Right ventricle myocardium inferior (tissue), 1 donor: ENCODE measurements at places on chromosomes 2 and 18. TPM values are rescaled to one million over a fixed set of nuclear protein-coding genes. Genes with fewer than 3 reads are reported as not detected.

DNA sequence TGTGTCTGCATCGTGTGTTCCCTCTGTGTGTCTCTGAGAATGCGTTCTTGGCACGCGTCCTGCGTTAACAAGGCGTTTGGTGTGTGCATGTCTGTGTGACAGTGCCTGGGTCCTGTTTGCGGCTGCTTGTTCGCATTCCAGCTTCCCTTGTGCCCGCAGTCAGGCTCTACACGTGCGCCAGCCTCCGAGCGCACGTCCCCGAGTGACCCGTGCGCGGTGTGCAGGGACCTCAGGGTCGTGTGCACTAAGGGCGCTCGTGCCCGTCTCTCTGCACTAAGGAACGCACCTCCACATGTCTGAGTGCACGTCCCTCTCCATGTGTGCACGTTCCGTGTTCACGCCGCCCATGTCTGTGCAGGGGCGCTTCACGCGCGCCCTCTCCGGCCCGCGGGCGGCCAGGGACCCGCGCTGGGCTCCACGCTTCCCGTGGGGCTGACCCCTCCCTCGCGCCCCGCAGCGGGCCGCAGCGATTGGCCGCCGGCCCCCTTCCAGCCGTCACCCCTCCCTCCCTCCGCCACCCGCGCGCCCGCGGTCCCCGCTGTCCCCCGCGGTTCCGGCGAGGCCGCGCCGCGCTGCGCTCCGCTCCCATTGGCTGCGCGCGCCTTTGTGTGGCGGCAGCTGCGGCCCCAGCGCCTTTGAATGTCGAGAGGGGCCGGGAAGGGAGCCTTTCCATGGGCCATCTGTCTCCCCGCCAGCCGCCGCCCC, 229.4 kb downstream of the HAUS1 start:
- no peak for DNase-seq

Gene YES1
- 23.5 TPM for total RNA-seq

DNA sequence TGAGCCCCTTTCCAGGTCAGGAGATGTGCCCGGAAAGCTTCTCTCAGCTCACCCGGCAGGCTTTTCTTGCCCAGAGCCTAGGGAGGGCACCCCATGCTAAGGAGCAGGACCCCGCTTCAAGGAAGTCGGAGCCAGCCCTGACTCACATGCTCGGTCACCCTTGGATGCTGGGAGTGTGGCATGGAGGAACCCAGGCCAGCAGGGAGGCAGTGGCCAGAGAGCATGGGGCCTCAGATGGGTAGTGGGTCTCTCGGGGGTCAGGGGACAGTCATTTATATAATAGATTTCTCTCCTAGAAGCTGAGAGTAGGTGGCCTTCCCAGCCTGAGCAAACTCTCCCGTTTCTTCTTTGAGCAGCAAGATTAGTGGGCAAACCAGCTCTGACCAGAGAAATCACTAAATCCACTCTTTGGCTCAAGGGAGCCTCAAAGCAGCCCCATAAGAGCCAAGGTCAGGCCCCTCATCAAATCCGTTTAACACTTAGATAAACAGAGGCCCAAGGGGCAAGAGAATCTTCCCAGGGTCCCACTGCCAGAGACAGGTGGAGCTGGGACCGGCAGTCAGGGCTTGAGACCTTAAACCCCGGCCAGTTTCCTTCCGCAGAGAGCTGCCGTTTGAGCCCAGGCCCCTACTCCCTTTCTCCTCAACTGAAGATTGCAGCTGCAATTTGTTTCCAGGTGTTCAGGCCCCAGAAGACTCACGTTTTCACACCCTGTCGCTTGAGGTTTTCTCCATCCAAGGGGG, 113.1 kb downstream of the CYP26B1 start:
- no peak for DNase-seq

Gene MAP3K19
- total RNA-seq, result not detected

Gene ZNF396
- total RNA-seq, result 0.70 TPM

DNA sequence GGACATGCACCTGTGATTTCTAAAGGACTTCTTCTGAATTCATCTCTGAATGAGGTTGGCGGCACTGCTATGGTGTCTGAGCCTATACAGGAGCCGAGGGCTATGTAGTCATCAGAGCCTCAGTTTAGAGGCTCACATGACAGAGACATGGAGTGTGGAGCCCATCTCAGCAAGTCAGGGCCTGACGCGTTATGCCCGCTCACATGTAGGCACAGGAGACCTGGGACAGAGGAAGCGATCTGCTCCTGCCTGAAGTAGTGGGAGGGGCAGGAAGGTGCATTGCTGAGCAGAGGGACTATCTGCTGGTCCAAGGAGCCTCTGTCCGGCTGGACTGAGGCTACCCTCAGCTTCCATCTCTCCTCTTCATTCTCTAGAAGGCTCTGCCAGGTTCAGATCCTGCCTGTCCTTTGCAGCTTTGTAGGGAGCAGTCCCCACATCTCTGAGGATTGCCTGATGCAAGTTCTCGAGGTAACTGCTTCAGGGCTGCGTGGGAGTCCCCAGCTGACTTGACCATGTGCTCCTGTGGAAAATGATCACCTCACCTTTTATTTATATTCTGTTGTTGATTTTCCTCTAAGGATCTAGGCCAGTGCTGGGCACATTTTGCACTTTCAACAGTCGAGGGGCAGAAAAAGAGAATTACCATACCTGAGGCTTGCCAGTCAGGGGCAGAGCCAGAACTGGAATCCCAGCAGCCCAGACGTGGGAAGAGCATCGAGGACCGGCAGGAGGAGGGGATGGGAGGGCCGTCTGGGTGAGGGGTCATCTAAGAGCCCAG, 16.6 kb downstream of the KLHL29 start:
- DNase-seq, result no peak

DNA sequence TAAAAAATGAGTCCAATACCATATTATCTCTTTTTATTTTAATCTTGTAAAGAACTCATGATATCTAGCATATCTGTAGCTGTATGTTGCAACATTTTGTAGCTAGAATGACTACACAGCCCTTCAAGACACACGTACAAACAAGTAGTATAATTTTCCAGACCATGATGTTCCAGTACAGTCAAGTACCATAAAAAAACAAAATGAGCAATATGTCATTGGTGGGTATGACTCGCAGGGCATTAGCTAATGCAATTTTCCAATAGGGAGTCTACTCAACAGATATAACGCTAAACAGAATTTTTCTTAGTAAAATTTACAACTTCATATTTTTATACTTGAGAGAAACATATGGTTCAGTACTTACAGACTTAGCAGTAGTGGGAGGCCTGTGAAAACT, 53.6 kb upstream of the UGP2 start:
- no peak for DNase-seq

- no peak for DNase-seq
Observed at GRCh38 chr18:44503854-44504253, 176.8 kb upstream of the SETBP1 start.
